ENCODE measurements at places on chromosomes 11 and 22. TPM values are rescaled to one million over a fixed set of nuclear protein-coding genes. Genes with fewer than 3 reads are reported as not detected.

The PNPLA5 gene
- not detected for polyA plus RNA-seq

The OTOG gene
- polyA plus RNA-seq: 0.49 TPM

The APOA5 gene
- polyA plus RNA-seq: not detected

The GPR83 gene
- not detected for polyA plus RNA-seq

The PSMA1 gene
- 355 TPM for polyA plus RNA-seq

The ANGPTL5 gene
- not detected for polyA plus RNA-seq

The CBLIF gene
- not detected for polyA plus RNA-seq

The ZNF214 gene
- 4.4 TPM for polyA plus RNA-seq

The GAB2 gene
- polyA plus RNA-seq: 5.3 TPM

The FADS3 gene
- 48.0 TPM for polyA plus RNA-seq

The CCDC90B gene
- polyA plus RNA-seq: 94.1 TPM

The SCGB1D2 gene
- polyA plus RNA-seq: not detected

The FGF4 gene
- polyA plus RNA-seq: not detected

The HMBS gene
- 92.9 TPM for polyA plus RNA-seq

The FAM180B gene
- 0.12 TPM for polyA plus RNA-seq

The LINC01488 gene
- 1.5 TPM for polyA plus RNA-seq

The TSPAN18 gene
- 122 TPM for polyA plus RNA-seq

The PKDREJ gene
- polyA plus RNA-seq: not detected

The THYN1 gene
- polyA plus RNA-seq: 123 TPM

The MRPL11 gene
- 75.8 TPM for polyA plus RNA-seq

The CCDC73 gene
- polyA plus RNA-seq: 0.76 TPM

The YPEL1 gene
- 39.8 TPM for polyA plus RNA-seq

The MS4A3 gene
- not detected for polyA plus RNA-seq

The FXYD2 gene
- polyA plus RNA-seq: 4.4 TPM

The KRTAP5-1 gene
- not detected for polyA plus RNA-seq

The PANX3 gene
- not detected for polyA plus RNA-seq

The ADAMTS8 gene
- 4.0 TPM for polyA plus RNA-seq

The SLC22A8 gene
- polyA plus RNA-seq: 0.22 TPM

The DEPDC7 gene
- polyA plus RNA-seq: 2.8 TPM

The CABP4 gene
- polyA plus RNA-seq: not detected

The OR10A5 gene
- not detected for polyA plus RNA-seq

The SLC6A5 gene
- polyA plus RNA-seq: not detected

The NDUFS8 gene
- polyA plus RNA-seq: 540 TPM

The POU2F3 gene
- polyA plus RNA-seq: 0.40 TPM

The MRGPRE gene
- polyA plus RNA-seq: not detected

The UCP3 gene
- polyA plus RNA-seq: 0.95 TPM

The TTC36 gene
- 4.6 TPM for polyA plus RNA-seq

The TYR gene
- not detected for polyA plus RNA-seq

The OR5L2 gene
- polyA plus RNA-seq: not detected

The CRYBB3 gene
- polyA plus RNA-seq: 0.21 TPM

The HEPACAM gene
- not detected for polyA plus RNA-seq

The TIGD3 gene
- 0.88 TPM for polyA plus RNA-seq

The CRYBB1 gene
- polyA plus RNA-seq: not detected

The CHST1 gene
- 3.3 TPM for polyA plus RNA-seq

The MOV10L1 gene
- 1.1 TPM for polyA plus RNA-seq

The MS4A6E gene
- polyA plus RNA-seq: not detected

The GATD1 gene
- 60.4 TPM for polyA plus RNA-seq

The OR51E2 gene
- not detected for polyA plus RNA-seq

The PARVA gene
- polyA plus RNA-seq: 26.4 TPM

The VPREB3 gene
- polyA plus RNA-seq: 3.2 TPM

The USP2 gene
- 44.1 TPM for polyA plus RNA-seq

The INS gene
- not detected for polyA plus RNA-seq

The GGTLC3 gene
- polyA plus RNA-seq: 2.2 TPM

The FBLN1 gene
- 55.7 TPM for polyA plus RNA-seq

The IGLL1 gene
- not detected for polyA plus RNA-seq

The C11orf87 gene
- 1.1 TPM for polyA plus RNA-seq

The DAGLA gene
- 3.4 TPM for polyA plus RNA-seq

Data from cardiac muscle cell (in vitro differentiated cells and primary cell).